ENCODE measurements at places on chromosomes 12 and 14. TPM values are rescaled to one million over a fixed set of nuclear protein-coding genes. Genes with fewer than 3 reads are reported as not detected.

GRCh38 chr14:82345184-82345583 lies 811.5 kb upstream of the SEL1L start:
- DNase-seq = no peak

DNA sequence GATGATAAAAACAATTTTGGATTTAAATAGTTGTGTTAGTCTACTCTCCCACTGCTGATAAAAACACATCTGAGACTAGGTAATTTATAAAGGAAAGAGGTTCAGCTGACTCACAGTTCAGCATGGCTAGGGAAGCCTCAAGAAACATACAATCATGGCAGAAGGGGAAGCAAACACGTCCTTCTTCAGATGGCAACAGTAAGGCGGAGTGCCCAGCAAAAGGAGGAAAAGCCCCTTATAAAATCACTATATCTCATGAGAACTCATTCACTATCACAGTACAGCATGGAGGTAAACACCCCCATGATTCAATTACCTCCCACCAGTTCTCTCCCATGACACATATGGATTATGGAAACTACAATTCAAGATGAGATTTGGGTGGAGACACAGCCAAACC lies 632.1 kb downstream of the SLC16A7 start:
- DNase-seq = no peak

DNA sequence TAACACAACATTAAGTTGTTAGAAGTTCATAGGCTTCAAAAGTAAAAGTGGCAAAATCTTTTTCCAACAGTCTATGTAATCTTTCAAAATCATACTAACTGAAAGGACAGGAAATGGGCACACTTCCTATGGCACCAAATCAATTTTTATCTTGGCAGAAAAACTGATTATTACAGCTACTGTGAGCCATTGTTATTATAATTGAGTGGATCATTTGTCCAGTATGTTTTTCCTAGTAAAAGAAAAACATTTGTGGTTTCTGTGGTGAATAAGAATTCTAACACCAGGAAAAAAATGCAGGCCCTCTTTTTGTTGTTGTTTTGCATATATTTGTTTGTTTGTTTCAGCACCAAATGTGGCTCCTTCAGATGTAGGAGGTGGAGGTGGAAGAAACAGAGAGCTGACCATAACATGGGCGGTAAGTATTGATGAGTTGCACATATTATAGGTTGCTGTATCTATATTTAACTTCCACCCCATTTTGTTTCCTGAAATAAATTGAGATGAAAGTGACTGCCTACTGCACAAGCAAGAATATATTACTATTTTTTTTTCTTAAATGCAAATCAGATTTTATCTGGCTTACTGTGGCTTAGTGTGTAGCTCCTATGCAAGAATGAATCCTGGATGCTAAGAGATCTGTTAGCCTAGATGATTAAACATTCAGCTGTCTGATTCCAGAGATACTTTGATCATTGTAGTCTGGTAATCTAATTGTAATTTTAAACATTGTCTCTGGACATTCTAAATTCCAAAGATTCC lies 174.1 kb upstream of the PDZRN4 start:
- no peak for DNase-seq

The SLCO1B1 gene
- total RNA-seq = not detected

The CCDC63 gene
- total RNA-seq = not detected

DNA sequence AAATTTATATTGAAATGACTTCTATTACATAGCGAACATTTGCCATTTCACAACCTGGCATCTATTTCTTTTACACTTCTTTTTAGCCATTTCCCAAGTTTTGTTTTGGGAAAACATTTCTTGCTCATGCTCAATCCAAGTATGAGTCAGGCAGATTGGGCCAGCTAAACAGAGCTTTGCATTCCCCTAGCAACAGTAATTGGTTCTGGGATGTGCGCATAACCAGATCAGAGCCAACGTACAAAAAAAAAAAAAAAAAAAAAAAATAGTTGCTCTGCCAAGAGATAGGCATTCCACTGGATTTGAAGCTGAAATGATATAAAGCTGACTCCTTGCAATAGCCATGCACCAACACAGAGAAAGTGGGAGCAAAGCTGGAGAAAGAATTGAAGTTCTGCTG lies 37.5 kb downstream of the PLCZ1 start:
- no peak for DNase-seq

The KLRB1 gene
- not detected for total RNA-seq

DNA sequence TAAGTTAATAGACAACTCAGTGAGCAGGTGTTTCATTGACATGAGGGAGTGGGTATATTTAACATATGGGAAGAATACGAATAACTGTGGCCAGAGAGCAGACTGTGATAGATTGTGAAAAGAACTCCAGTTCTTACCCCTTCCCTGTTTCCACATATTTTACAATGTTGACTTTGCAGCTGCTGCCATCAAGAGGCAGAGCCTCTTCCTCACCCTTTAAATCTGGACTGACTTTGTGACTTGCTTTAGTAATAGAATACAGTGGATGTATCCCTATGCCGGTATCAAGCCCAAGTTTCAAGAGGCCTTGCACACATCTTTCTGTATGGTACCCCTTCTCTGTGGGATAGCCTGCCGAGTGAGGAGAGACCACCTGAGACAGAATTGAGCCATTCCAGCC lies 356.7 kb downstream of the ETNK1 start:
- DNase-seq = no peak

The IKZF4 gene
- 2.6 TPM for total RNA-seq

GRCh38 chr12:64663015-64663414 lies 52.7 kb downstream of the RASSF3 start:
- no peak for DNase-seq

The POTEM gene
- total RNA-seq = not detected

The EPS8 gene
- 72.3 TPM for total RNA-seq

DNA sequence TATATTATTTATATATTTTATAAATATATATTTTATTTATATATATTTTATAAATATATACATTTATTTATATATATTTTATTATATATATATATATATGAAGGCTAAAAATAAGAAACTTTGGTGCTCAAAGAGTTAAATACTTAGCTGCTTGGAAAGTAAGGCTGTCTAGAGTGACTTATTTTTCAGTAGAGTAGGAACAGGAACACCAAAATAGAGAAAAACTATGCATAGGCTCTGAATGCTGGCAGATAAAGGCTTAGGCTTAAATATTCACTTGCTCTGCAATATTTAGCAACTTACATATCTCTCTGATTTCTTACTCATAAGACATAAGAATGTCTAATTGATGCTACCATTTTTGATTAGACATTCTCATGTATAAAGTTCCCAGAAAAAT lies 991.2 kb downstream of the VRK1 start:
- DNase-seq = no peak

The ITGA7 gene
- 291 TPM for total RNA-seq

GRCh38 chr14:96309133-96309895 lies 53.3 kb downstream of the BDKRB1 start:
- DNase-seq = no peak

DNA sequence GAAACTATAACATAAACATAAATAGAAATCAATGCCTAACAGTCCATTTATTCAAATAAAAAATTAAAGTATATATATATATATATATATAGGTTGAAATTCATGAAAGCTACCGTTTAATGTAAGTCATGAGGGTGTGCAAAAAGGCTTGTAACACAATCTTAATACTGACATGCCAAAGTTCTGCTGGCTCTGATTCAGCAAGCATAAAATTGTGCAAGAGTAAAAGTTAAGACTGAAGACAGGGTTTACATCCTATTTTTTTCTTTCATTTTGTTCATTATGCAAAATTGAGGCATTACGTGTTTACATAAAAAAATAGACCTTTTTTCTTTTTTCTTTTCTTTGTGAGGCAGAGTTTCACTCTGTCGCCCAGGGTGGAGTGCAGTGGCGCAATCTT lies 984.2 kb downstream of the FSCB start:
- no peak for DNase-seq
